Activated naive CD8-positive, alpha-beta T cell treated with anti-CD3 and anti-CD28 coated beads for 36 hours (primary cell): ENCODE measurements at places on chromosomes 7 and 10. TPM values are rescaled to one million over a fixed set of nuclear protein-coding genes. Genes with fewer than 3 reads are reported as not detected.

- no peak for DNase-seq
Observed at GRCh38 chr10:69367469-69367868, 49.2 kb downstream of the TACR2 start.

DNA sequence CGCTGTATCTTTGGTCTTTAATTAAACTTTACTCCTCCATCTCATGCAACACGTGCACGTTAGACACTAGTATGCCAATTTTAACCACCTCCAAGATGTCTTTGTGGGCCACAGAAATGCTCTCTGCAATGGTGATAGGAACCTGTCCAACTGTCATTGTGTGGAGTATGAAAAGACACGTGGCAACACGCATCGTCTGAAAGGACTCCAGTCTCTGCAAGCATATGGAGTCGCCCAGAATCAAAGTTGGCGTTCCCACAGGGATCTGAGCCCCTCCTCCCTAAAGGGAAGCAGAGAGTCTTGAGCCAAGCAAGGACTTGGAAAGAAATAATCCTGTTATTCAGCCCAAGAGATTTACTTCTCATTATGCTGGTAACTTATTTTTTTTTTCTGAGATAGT is 301.1 kb downstream of the CALN1 start:
- DNase-seq = no peak

DNA sequence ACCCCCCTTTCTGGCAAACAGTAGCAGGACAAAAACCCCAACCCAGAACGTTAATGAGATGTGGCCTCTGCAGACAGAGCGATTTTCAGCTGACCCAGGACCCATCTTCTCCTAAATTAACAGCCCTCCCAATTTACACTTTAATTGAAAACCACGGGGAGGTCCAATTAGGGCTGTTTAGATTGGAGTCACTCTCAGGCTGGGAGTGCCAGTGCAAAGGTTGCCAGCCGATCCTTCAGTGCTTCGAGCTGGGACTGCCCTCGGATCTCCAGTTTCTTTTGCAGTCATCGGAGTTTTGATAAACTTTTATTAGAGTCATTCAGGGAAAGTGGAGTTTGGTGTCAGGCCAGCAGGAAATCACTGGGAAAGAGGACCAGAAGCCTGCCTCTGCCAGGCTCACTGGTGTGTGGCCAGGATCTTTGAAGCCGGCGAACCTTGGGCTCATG is 108.0 kb downstream of the DOCK1 start:
- DNase-seq = no peak

The CASTOR2 gene
- 3.3 TPM for total RNA-seq

The CALCR gene
- total RNA-seq = not detected

GRCh38 chr10:10818082-10818481 is 199.6 kb upstream of the CELF2 start:
- DNase-seq = no peak

The SPDYE8 gene
- not detected for total RNA-seq

- DNase-seq = peak; percentile 98
Observed at GRCh38 chr10:97425964-97426775, at the start of gene PGAM1. Gene PGAM1 (plus strand): TSS chr10:97426191. CDS start chr10:97426308, 117 bp downstream.

The MEOX2 gene
- total RNA-seq = not detected

The AKR1C2 gene
- total RNA-seq = not detected

The LRRC4 gene
- not detected for total RNA-seq

The COX19 gene
- total RNA-seq = 18.1 TPM

The PROSER2 gene
- total RNA-seq = 2.8 TPM
